Activated CD8-positive, alpha-beta memory T cell treated with anti-CD3 and anti-CD28 coated beads for 1 hour (primary cell): ENCODE measurements at places on chromosomes 7 and 10.

GRCh38 chr7:93043385-93043985 is 74.3 kb downstream of the SAMD9 start:
- DNase-seq = no peak

DNA sequence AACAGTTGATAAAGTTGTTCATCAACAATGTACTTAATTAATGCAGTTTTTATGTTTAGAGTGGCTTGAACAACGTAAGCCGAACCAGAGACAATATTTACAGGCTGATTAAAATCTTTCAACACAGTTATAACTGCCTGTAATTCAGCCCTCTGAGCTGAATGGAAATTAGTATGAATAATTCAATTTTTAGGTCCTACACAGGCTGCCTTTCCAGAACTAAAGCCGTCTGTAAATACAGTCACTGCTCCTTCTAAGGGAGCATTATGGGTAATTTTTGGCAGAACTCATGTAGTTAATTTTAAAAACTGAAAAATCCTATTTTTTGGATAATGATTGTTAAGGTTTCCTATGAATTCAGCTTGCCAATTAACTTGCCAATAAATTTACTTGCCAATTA is 2.6 kb upstream of the GIMAP4 start:
- DNase-seq = no peak

GRCh38 chr10:127345231-127345965 is 149.0 kb upstream of the INSYN2A start:
- no peak for DNase-seq

GRCh38 chr7:55557666-55558188 is 14.6 kb downstream of the VOPP1 start:
- no peak for DNase-seq

GRCh38 chr10:80277016-80277415 is 12.4 kb downstream of the MAT1A start:
- DNase-seq = no peak

GRCh38 chr10:70508912-70509756 is 30.6 kb downstream of the PALD1 start:
- no peak for DNase-seq

DNA sequence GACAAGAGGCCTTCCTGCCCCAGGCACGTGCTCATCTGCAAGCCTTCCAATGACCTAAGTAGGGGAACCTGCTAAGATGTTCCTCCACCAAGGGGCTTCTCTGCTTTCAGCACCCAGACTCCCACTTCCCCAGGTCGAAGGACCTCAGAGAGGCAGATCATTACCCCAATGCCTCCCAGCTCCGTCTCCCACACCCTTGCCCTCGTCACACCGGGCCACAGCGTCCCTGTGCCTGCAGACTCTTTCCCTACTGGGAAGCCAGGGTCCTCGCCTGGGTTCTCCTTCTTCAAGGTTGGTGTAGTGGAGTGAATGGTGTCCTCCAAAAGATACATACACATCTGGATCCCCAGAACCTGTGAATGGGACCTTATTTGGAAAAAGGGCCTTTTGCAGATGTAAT is 151.9 kb downstream of the UBE2H start:
- DNase-seq = no peak
